ENCODE measurements at places on chromosomes 4 and X. TPM values are rescaled to one million over a fixed set of nuclear protein-coding genes. Genes with fewer than 3 reads are reported as not detected.

DNA sequence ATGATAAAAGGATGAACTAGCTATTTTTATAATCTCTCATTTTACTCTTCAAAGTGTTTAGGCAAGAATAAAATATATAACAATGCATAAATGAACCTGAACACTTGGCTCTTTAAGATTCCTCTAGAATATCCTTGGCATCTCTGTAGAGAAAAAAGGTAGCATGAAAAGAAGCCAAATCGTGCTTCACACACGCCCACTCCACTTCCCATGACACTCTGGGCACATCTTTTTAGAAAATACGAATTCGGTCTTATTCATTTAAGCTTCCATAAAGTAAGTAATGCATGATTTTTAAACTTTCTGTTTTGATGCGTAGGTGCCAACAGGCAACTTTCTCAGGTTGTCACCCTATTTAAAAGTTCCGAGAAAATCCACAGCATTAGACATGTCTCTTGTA is 73.6 kb upstream of the SORBS2 start:
- H3K4me1 ChIP-seq = peaks cover 2% of the 10 kb centered on the region
- H3K4me3 ChIP-seq = no peak overlapping the region
- H3K36me3 ChIP-seq = no peaks in the 10 kb centered on the region
- no peaks in the 10 kb centered on the region for H3K27me3 ChIP-seq
- H3K27ac ChIP-seq = no peak overlapping the region

DNA sequence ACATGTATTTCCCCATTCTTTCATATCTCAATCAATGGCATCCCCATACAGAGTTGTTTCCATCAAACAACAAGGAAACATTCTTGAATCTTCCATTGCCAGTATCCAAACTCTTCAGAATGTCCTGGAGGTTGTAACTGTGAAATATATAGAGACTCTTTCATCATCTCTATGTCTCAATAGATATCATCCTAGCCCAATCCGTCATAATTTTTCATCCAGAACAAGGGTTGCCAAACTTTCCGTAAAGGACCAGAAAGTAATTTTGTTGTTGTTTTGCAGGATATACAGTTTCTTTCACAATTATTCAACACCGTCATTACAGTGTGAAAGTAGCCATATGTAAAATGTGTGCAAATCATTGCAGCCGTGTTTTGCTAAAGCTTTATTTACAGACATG is 15.2 kb upstream of the CXCL6 start:
- no peaks in the 10 kb centered on the region for H3K4me1 ChIP-seq
- H3K36me3 ChIP-seq = no peaks in the 10 kb centered on the region
- H3K27me3 ChIP-seq = no peaks in the 10 kb centered on the region
- no peak overlapping the region for H3K4me3 ChIP-seq
- H3K27ac ChIP-seq = no peak overlapping the region
- DNase-seq = no peak

DNA sequence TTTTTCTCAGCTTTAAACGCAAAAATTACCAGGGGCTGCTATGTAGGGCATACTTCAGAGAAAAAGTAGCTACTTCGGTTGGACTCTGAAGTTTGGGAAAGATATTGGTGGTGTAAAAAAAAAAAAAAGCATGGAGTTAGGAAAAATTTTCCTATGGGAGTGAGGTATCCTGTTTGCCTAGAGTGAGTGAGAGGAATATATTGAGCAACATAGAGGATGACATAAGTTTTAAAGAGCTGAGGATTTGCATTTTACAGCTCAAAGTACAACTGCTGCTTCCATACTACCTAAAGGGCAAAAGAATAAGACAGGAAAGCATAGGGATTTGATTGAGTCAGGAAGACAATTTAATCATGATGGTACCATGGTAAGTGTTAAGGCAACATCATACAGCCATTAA is 7.3 kb downstream of the GPRASP1 start:
- peaks cover 10% of the 10 kb centered on the region for H3K4me1 ChIP-seq
- no peak overlapping the region for H3K4me3 ChIP-seq
- no peak overlapping the region for H3K27ac ChIP-seq

DNA sequence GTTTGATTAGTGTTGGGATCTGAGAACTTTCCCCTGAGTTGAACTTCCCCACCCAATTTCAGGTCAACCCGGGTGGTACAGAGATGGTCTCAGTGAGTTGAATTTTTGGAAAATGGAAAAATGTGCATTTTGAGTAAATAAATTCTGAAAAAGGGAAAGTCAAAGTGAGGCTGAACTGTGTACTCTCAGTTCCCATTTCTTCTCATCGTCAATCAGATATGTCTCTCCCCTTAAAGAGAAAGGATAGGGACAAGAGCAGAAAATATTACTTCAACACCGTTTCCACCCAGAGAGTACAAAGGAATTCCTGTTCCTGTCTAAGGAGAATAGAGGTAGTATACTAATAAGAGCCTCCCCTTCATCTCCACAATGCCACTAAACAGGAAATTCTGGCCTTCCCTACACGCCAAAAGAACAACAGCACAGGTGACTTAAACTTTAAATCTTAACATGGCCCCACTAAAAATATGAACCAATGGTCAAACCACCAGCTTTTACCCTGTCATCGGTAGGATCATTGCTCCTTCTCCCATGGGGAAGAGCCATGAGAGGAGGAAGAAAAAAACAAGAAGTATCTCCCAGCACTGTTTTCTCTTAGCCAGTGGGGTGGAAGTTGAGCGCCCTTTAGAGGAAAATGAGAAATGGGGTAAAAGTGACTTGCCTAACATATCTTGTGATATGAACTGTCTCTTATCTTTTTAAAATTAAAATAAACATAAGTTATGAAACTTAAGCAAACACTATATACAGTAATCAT is 30.3 kb downstream of the BMP3 start:
- H3K36me3 ChIP-seq = no peaks in the 10 kb centered on the region
- no peaks in the 10 kb centered on the region for H3K27me3 ChIP-seq
- DNase-seq = no peak
- H3K27ac ChIP-seq = no peak overlapping the region

DNA sequence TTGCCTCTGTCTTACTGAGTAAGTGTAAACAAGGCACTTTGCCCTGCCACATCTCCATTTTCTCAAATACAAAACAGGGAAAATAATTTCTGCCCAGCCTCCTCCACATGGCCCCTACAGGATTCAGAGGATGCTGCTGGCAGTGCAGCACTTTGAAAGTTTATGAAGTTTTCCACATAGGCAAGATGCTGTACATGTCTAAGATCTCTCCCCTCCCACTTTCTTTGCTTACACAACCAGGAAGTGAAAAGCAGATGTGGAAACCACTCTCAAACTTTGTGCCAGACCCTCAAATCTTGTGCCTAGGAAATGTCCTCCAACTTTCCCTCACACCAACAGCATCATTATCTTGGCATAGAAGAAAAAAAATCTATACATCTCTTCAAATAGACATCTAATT is 257.0 kb upstream of the LDB2 start:
- no peaks in the 10 kb centered on the region for H3K4me1 ChIP-seq
- no peaks in the 10 kb centered on the region for H3K27me3 ChIP-seq
- no peak overlapping the region for H3K27ac ChIP-seq
- no peak for DNase-seq

DNA sequence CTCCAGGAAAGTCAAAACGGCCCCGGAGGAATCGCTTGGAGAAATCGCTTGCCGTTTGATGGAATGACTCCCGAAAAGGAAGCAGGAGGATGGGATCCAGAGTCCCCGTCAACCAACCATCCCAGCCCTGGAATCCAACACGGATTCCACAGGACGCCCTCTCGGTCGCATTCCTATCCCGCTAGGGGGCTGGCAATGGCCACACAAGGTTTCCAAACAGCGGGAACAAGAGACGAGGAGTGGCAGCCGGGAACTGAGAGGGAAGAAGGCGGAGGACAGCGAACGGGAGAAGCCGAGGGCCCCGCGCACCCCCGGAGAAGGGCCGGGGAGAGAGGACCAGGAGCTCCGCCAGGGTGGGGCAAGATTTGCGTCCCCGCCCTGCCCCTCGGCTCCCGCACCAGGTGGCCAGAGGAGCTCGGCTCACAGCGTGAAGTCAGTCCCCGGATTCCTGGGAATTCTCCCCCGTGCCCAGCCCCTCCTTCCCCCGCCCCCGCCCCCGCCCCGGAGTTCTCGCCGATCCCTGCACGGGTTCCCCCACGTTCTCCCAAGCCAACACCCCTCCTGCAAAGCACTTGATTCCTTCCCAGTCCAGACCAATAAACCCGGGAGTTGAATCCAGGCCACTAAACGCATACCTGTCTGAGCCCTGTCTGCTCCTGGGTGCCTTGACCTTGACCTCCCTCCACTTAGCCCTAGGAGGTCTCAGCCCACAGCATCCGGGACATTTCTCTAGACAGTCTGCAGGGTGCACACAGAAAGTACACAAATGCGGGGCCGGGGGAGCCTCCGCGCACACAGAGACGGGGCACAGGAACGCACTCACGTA is 1.4 kb downstream of the PDZD4 start:
- H3K4me1 ChIP-seq = peaks cover 9% of the 10 kb centered on the region
- H3K27me3 ChIP-seq = no peaks in the 10 kb centered on the region
- no peaks in the 10 kb centered on the region for H3K36me3 ChIP-seq
- peak overlapping the region; percentile 28 for H3K27ac ChIP-seq
- H3K4me3 ChIP-seq = peak overlapping the region; percentile 53

DNA sequence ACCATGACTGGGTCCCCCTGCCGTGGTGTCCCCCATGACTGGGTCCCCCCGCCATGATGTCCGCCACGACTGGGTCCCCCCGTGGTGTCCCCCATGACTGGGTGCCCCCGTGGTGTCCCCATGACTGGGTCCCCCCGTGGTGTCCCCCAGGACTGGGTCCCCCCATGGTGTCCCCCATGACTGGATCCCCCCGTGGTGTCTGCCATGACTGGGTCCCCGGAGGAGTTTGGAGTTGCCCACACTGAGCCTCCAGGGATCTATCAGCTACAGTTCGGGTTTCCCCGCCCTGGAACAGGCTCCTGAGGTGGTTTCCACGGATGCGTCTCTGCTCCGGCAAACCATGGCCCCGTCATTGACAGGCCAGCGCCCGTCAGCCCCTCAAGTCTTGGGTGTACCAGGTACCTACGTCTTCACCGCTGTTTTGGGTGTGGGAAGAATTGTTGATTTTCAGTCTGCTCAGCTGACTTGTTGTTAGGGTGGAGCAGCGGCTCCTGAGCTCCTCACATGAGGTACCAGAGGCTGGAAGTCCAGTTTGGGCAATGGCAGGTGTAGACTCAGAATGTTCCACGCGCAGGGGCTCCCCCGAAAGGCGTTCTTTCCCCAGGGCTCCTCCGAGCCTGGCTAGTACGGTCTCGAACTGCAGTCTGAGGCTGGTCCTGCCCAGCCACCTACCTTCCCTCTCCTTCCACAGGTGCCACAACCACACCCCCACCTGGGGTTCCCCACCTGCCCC is 8.3 kb upstream of the PDE6B start:
- H3K27me3 ChIP-seq = peaks cover 7% of the 10 kb centered on the region
- no peak overlapping the region for H3K4me3 ChIP-seq
- no peaks in the 10 kb centered on the region for H3K36me3 ChIP-seq
- no peak for DNase-seq
- no peak overlapping the region for H3K27ac ChIP-seq

GRCh38 chr4:128359422-128359821 is 71.8 kb upstream of the PGRMC2 start:
- no peak for DNase-seq
- no peaks in the 10 kb centered on the region for H3K27me3 ChIP-seq
- no peaks in the 10 kb centered on the region for H3K36me3 ChIP-seq
- no peak overlapping the region for H3K27ac ChIP-seq

DNA sequence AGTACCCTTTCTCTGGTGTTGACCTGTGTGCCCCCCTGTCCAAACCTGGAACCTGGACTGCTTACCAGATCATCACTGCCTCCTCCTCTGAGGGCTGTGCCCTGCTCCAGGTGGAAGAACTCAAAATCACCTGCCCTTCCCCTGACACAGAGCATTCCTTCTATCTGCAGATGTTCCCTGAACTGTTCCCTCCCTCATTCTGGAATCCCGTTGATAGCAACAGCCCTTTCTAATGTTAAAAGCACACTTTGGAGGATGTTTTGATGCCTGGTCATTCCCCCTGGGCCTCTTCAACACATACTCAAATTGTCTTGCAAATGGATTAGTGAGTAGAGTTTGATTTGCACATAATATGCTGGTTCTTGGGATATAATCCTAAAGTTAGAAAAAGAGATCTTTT is 225.8 kb downstream of the FGF13 start:
- H3K4me3 ChIP-seq = no peak overlapping the region
- DNase-seq = no peak
- H3K27me3 ChIP-seq = no peaks in the 10 kb centered on the region
- H3K36me3 ChIP-seq = no peaks in the 10 kb centered on the region
- H3K27ac ChIP-seq = no peak overlapping the region
- no peaks in the 10 kb centered on the region for H3K4me1 ChIP-seq

- DNase-seq = no peak
- H3K27ac ChIP-seq = no peak overlapping the region
- no peaks in the 10 kb centered on the region for H3K27me3 ChIP-seq
Measured at GRCh38 chrX:106050054-106050453, 11.5 kb upstream of the SERPINA7 start.

- H3K4me1 ChIP-seq = peaks cover 28% of the 10 kb centered on the region
- H3K27me3 ChIP-seq = no peaks in the 10 kb centered on the region
- no peaks in the 10 kb centered on the region for H3K36me3 ChIP-seq
- peak overlapping the region; percentile 42 for H3K27ac ChIP-seq
- H3K4me3 ChIP-seq = peak overlapping the region; percentile 77
- peak; percentile 51 for DNase-seq
Measured at GRCh38 chr4:972651-973424, 531 bp downstream of the DGKQ start.

- no peak overlapping the region for H3K27ac ChIP-seq
- H3K27me3 ChIP-seq = peaks cover 40% of the 10 kb centered on the region
- H3K4me3 ChIP-seq = no peak overlapping the region
- DNase-seq = no peak
- H3K36me3 ChIP-seq = no peaks in the 10 kb centered on the region
Measured at GRCh38 chrX:1111601-1112300, 100.7 kb downstream of the CRLF2 start.

PARM1 gene
- total RNA-seq = 106 TPM

NAP1L3 gene
- 1.4 TPM for total RNA-seq

TRIML2 gene
- total RNA-seq = not detected

CDKL5 gene
- total RNA-seq = 10.1 TPM

PLP1 gene
- 10.4 TPM for total RNA-seq

POU3F4 gene
- total RNA-seq = not detected

MAP9 gene
- 10.4 TPM for total RNA-seq

PRR32 gene
- total RNA-seq = not detected

XAGE1B gene
- not detected for total RNA-seq

All from heart right ventricle (tissue), 16 donors.